ENCODE measurements at places on chromosomes 11 and 22. TPM values are rescaled to one million over a fixed set of nuclear protein-coding genes. Genes with fewer than 3 reads are reported as not detected.

Gene SLC22A9
- not detected for total RNA-seq

Gene TRMU
- 29.3 TPM for total RNA-seq

Gene NPAS4
- total RNA-seq = not detected

Gene CABP2
- not detected for total RNA-seq

Gene TSKU
- 8.7 TPM for total RNA-seq

Gene SAA2
- 2.0 TPM for total RNA-seq

Gene LARGE2
- total RNA-seq = not detected

Gene FGF3
- total RNA-seq = not detected

Gene BTG4
- not detected for total RNA-seq

Gene SYCE3
- total RNA-seq = not detected

Gene KRTAP5-1
- total RNA-seq = not detected

Gene CENPM
- total RNA-seq = 34.2 TPM

Gene OR5B21
- total RNA-seq = not detected

Gene WT1
- total RNA-seq = not detected

Gene TMEM45B
- 0.51 TPM for total RNA-seq

Gene TANGO2
- 86.0 TPM for total RNA-seq

Gene TSGA10IP
- not detected for total RNA-seq

Gene OR8G1
- total RNA-seq = not detected

Gene UCP3
- 0.28 TPM for total RNA-seq

Gene DAGLA
- 4.4 TPM for total RNA-seq

Gene F2
- not detected for total RNA-seq

Gene ATG2A
- total RNA-seq = 17.7 TPM

Gene MS4A3
- not detected for total RNA-seq

Gene NF2
- 103 TPM for total RNA-seq

Gene GVQW3
- total RNA-seq = 0.68 TPM

Gene BIRC2
- total RNA-seq = 57.8 TPM

Gene OR52I1
- total RNA-seq = not detected

Gene RGL4
- not detected for total RNA-seq

Gene BTBD18
- total RNA-seq = not detected

Gene NEFH
- total RNA-seq = 0.56 TPM

Gene NOX4
- 59.8 TPM for total RNA-seq

Gene CBY1
- 18.4 TPM for total RNA-seq

Gene CASP12
- 5.9 TPM for total RNA-seq

Gene OR5T1
- total RNA-seq = not detected

Gene APOL5
- total RNA-seq = not detected

Gene CDK2AP2
- total RNA-seq = 25.2 TPM

Gene LRRC4C
- total RNA-seq = not detected

Gene LINC01488
- not detected for total RNA-seq
